ENCODE measurements at places on chromosomes 7 and 10.

DNA sequence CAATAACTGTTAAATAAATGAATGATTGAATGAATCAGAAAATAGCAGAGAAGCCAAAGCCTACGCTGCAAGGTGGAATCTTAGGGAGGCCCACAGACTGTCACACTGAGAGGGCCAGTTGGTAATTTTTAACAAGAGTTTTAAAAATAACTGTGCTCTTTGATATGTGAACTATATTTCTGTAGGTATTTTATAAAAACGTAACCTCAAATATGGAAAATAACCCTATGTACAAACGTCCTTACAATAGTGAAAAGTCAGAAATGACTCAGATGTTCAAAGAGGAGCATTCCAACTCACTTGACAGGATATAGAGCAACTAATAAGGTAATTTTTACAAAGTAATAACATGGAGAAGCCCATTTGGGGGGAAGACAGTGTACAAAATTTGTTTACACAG lies 18.9 kb upstream of the TMEM273 start:
- DNase-seq, result no peak

- DNase-seq, result no peak
Measured at GRCh38 chr10:107894516-107894915, 730.0 kb upstream of the SORCS1 start.

- peak; percentile 13 for DNase-seq
Measured at GRCh38 chr7:98420966-98421612, 20.2 kb upstream of the BAIAP2L1 start.

- no peak for DNase-seq
Measured at GRCh38 chr7:158030071-158030470, 557.6 kb downstream of the PTPRN2 start.

GRCh38 chr10:17059197-17059688 lies 70.4 kb downstream of the CUBN start:
- no peak for DNase-seq

DNA sequence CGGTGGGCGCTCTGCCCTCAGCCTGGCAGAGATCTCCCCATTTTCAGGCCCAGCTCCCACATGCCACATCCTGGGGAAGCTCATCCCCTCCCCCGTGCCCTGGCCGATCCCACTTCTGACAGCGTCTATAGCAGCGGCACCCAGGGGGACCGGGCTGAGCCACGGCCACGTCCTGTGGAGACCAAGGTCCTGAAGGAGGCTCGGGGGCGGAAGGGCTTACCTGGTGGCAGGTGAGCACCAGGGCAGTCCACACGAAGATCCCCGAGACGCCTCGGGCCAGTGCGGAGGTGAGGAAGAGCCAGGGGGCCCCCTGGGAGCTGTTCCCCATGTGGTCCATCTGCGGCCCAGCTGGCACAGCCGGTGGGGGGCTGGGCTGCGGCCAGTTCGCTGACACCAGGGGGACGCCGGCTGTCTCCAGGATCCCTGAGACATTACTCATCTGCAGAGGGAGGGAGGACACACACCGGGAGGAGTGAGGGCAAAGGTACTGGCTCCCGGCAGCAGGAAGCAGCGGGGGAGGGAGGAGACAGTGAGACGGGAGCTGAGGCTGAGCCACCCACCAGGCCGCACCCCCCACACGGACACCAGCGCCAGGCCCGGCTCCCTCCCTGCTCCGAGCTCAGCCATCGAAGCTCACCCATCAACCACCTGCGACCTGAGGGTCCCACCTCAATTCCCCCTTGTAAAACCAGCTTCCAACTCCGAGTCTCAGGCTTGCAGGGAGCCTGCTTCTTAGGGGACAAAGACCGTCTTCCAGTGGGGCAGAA lies 776 bp downstream of the TMEM184A start:
- no peak for DNase-seq

All from stimulated activated CD8-positive, alpha-beta memory T cell treated with anti-CD3 and anti-CD28 coated beads, Interleukin-2, amount 100 ng/mL, for 1 hour (primary cell).